ENCODE measurements at places on chromosomes 2 and 18.

GRCh38 chr18:76264198-76264875 is 230.7 kb downstream of the ZNF516 start:
- no peak for DNase-seq

- DNase-seq = no peak
Observed at GRCh38 chr2:18588049-18588448, 1.3 kb downstream of the NT5C1B start.

- no peak for DNase-seq
Observed at GRCh38 chr2:188720811-188721605, 253.2 kb upstream of the COL3A1 start.

GRCh38 chr18:9334973-9335696 is 562 bp downstream of the TWSG1 start:
- peak; percentile 37 for DNase-seq

GRCh38 chr2:118153433-118153832 is 65.2 kb downstream of the INSIG2 start:
- no peak for DNase-seq

DNA sequence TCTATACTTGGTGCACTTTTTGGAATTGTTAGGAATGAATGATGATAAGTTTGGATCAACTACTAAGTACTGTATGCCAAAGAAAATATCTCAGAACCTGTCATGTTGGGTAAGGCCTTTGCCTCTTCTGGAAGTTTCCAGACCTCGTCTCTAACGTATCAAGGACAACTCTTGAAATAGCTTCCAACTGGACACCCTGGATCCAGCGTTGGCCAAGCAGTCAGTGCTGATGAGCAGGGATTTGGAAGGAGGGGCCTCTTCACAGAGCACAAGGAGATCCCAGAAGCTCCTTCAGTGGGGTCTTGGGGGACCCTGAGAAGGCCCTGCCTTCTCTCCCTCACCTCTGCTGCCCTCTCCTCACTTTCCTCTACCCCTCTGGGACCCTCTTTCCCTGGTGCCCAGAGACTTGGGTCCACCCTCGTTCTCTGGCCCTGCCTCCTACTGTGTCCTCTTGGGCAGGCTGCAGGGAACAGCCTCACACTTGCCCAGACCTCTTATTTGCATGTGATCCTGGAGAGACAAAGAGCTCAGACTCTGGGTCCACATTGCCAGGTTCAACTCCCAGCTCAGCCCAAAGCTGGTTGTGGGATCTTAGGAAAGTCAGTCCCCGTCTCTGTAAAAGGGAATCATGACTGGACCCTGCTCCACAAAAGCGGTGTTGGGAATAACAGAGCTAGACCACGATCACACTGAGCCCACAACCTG is 145.8 kb downstream of the COL6A3 start:
- DNase-seq = no peak

DNA sequence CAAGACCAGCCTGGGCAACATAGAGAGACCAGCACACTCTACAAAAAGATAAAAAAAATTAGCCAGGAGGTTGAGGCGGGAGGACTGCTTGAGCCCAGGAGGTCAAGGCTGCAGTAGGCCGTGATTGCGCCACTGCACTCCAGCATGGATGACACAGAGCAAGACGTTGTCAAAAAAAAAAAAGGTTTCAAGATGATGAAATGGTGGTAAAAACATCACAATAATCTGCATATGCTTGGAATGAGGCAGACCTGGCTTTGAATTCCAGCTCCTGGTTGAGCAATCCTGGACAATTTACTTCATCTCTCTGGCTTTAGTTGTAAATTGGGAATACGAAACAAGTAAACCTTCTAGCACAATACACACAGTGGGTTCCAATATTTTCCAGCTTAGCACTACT is 24.1 kb downstream of the USP40 start:
- DNase-seq = no peak

GRCh38 chr2:27889774-27890145 is 427 bp downstream of the RBKS start:
- DNase-seq = peak; percentile 22

GRCh38 chr2:206692971-206693370 is 25.2 kb downstream of the DYTN start:
- no peak for DNase-seq

DNA sequence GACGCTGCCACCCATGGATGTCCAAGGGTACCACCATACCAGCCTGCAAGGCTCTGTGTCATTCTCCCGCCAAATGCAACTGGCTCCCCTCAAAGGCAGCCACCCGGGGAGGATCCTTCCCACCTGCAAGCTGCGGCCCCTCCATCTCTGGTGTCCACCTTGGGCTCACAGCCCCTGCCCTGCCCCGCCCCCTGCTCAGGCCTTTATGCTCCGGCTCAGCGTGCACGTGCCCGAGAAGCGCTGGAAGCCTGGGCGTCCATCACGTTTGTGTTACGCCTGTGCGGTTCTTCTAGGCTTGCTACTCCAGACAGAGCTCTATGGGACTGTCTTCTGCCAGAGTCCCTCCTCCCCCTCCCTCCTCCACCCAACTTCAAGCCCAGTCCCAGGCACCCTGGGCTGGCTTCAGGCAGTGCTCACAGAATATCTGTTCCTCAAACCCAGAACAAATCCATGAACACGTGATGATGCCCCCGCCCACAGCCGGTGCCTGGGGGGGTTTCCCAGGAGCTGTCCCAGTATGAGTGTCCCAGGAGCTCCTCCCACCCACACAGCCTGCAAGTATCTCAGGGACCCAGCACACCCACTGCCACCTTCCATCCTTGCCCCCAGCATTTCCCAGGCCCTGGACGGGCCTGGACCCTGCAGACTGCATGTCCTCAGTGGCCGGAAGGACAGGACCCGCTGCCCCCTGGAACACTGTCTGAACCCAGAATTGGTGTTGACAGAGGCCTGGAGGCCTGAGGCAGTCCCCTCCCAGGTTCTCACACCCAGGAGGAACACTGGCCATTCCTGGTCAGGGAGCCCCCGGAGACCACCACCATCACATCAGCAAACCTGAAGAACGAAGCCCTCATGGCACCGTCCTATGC is 30.3 kb downstream of the KIF1A start:
- peak; percentile 23 for DNase-seq

DNA sequence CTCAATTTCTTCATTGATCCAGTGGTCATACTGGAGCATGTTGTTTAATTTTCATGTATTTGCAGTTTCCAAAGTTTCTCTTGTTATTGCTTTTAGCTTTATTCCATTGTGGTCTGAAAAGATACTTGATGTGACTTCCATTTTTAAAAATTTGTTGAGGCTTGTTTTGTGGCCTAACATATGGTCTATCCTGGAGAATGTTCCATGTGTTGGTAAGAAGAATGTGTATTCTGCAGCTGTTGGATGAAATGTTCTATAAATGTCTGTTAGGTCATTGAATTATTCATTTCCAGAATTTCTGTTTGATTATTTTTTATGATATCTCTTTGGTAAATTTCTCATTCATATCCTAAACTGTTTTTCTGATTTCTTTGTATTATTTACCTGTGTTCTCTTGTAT is 139.8 kb upstream of the THUMPD2 start:
- DNase-seq = no peak

- no peak for DNase-seq
Observed at GRCh38 chr2:178448968-178449661, 1.9 kb downstream of the PRKRA start.

GRCh38 chr2:11314487-11314886 is 29.9 kb downstream of the ROCK2 start:
- DNase-seq = no peak

GRCh38 chr2:61379521-61379920 is 91.4 kb downstream of the USP34 start:
- no peak for DNase-seq

- no peak for DNase-seq
Observed at GRCh38 chr18:76233876-76234675, 261.0 kb downstream of the ZNF516 start.

- DNase-seq = no peak
Observed at GRCh38 chr2:43270930-43271615, 44.7 kb upstream of the ZFP36L2 start.

DNA sequence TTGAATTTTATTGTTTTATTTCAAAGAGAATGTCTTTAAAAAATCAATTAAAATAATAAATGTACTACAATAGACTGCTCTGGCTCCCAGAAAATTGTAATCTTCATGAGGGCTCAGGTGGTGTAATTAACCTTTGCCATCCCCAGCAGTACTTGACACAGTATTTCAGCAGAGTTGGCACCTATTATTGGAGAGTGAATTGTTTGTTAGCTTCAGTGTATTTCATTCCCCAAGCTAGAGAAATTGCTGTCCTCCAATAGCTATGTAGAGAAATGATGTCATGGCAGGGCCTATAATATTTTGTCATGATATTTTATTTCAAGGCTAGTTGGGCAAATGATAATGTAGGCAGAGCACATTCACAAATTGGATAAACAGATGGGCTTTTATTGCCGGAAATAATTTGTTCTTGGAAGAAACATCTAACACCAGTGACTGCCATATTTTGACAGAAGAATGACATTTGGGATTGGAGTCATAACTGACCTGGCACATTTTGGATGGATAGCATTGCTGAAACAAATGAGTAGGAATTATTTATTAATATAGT is 712.0 kb upstream of the NXPH2 start:
- DNase-seq = no peak

DNA sequence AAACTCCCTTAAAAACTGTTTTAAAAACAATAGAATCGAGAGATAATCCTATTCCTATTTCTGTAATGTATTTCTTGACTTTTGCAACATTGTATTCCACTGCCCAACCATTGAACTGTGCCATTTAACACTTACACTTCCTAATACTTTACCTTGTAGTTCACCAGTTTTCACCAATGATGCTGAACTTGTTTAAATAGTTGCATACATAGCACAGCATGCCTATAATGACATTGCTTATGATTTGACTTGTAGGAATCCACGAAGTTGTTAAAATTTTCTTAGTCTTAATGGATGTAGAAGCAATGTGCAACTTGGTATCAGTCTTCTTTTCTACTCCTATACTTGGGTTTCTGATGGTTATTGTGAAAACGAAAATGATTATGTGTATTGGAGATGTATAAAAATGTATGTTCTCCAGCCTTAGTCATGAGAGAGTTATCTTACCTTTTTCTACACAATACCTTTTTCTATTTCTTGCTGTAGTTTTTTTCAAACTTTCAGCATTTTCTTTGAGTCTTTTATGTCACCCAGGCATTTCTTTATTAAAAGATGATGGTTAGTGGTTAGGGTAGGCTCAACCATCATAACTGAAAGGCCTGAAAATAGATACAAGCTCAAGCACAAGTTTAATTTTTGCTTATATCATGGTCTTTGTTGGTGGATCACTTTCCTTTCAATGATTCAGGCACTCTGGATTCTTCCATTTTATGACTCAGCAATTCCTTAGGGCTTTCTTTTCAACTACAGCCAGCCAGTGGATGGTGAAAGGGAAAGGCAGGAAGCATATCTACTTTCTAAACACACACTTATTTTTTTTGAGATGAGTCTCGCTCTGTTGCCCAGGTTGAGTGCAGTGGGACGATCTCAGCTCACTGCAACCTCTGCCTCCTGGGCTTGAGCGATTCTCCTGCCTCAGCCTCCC is 9.4 kb downstream of the GPD2 start:
- no peak for DNase-seq

DNA sequence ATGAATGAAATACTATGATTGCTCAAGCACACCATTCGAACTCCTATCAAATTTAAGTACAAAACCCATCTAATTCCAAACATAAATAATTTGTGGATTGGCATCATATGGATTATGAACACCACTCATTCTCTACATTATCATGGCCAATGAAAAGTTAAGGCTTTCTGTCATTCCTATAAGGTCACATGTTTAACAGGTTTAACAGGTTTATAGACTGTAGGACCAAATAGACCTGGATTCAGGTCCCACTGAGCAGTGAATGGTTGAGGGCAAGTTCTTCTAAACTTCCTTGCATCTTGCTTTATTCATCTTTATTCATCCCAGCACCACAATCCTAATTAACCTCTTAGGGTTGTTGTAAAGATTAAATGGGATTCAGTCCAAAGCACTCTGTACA is 33.4 kb downstream of the FBXO36 start:
- DNase-seq = no peak

DNA sequence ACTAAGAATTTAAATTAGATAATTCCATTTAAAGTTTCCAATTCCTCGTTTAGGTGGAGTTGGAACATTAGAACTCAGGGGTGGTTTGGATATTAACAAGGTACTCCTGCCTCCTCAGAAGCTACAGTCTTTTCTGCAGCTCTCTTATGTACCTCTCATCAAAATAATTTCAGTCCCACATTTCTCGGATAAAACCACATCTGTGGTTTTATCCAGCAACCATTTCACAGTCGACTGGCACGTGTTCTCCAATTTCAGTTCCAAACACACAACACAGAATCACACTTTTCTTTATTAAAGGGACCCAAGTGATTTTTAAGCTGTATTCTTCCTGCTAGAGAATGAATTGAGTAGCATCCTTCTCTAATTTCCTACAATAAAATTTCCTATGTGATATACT is 22.7 kb upstream of the NFU1 start:
- DNase-seq = no peak

GRCh38 chr2:164084066-164084465 is 348.3 kb upstream of the FIGN start:
- no peak for DNase-seq

DNA sequence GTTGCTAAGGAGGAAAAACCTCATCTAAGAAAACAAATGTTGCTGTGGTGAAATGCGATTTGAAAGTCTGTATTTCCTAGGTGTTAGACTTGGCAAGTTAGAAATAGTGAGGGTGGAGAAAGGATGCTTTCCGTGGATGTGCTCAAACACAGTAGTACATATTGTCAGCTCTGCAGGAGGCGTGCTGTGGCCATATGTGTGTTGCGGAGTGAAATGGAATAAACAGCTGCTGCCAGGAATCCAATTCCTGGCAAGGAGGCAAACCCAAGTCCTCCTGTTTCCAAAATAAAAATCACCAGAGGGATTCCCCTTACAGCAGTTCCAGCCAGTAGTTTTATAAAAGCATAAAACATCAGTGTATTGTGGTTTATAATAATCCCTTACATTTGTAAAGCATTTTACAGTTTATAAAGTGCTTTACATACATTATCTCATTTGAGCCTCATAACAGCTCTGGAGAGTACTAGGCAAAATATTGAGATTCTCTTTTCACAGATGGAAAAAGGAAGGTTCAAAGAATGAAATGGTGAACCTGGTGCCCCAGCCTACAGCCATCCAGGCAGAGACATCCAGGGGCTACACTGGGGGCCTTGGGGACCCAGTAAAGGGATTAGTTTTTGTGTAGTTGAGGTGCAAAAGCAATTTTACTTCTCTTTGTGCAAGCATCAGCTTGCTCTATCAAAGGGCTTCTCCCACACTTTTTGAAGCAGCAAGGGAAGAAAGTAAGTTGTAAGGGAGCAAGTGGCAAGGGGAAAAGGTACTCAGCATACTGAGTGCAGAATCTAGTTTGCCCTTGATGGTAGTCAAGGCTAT is 206.0 kb downstream of the AGPS start:
- no peak for DNase-seq

DNA sequence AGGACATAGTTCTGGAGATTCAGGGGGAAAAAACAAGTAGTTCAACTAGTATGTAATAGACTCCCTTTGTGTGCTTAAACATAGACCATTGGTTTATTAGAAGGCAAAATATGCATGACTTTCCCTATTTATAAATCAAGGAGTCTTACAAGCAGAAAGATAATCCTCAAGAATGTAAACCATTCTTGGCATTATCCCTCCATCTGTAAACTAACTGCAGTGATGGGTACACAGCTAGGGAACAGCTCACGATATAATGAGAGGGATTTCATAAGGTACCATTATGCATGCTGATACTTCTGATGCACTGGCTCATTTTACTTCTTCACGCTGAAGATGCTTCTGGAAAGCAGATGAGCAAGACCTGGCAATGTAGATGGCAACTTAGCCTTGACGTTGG is 878 bp downstream of the FBXO15 start:
- no peak for DNase-seq

- no peak for DNase-seq
Observed at GRCh38 chr2:204869132-204869823, 324.0 kb downstream of the PARD3B start.

- DNase-seq = peak; percentile 46
Observed at GRCh38 chr18:44733069-44733753, 52.5 kb downstream of the SETBP1 start.
